Activated CD4-positive, alpha-beta T cell treated with anti-CD3 and anti-CD28 coated beads, Interleukin-2, amount 50 U/mL, for 24 hours (primary cell): ENCODE measurements at places on chromosomes 4 and X.

DNA sequence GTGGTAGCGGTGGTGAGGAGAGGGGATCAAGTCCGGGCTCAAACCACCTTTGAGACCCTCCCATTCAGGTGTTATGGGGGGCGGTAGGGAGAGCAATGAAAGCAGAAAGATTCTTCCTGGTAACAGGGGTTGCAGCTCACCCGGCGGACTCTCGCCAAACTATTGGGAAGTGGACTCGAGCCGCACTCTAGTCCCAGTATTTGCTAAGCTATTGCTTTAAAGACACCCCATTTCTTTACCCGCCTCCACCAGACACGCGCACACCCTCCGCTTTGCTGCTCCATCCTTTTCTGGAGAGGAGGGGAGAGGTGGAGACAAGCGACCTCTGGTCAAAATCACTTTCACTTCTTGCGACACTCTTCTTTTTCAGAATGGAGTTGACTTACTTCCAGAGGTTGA is 625 bp upstream of the GABRA4 start:
- no peak for DNase-seq

DNA sequence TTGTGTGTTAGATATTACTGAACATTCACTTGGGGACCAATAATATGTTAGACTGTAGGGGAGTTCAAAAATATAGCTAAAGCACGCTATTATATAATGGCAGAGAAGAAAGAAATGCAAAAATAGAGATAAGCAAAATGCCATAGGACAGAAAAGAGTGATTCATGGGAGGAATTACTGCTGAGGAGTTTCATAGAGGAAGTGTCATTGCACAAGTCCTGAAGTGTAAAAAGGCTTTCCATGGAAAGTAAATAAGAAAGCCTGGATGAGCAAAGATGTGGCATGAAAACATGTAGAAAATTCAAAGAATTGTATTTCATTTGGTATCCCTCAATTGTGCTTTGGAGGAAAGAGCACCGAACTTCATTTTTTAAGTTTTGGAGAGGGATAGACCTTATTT is 14.5 kb downstream of the HMGB2 start:
- no peak for DNase-seq

DNA sequence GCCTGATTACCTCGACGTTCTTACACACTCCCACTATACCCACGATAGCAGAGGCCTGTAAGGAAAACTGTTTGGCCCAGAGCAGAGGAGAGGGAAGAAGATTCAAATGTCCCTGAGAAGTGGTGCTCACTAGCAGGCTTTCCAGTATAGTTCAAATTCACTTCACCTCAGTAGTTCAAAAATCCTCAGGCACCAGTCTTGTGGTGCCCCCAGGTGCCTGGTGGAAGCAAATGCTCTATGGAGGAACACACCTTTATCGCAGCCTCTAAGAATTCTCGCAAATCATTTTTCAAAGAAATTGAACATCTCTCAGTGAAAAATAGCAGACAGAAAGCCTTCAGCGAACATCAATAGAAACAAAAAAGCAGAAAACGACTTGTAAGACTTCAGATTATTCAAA is 12.2 kb upstream of the MTMR1 start:
- no peak for DNase-seq

DNA sequence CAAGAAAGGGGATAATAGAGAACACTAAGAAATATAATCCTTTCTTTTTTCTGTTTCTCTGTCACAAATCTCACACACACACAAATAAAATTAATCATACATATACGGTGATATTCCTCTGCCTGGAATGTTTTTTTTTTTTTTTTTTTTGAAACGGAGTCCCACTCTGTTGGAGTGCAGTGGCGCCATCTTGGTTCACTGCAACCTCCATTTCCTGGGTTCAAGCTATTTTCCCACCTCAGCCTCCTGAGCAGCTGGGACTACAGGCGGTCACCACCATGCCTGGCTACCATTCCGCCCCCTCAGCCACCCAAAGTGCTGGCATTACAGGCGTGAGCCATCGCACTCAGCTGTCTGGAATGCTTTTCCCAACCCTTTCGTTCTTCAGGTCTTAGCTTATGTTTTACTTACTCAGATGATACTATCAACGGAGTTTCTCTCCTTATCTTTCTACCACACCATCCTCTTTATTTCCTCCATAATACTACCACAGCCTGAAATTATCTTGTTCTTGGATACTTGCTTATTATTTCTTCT is 69.3 kb downstream of the ANKRD17 start:
- DNase-seq: no peak

GRCh38 chrX:68440940-68441339 is 7.6 kb upstream of the OPHN1 start:
- DNase-seq: no peak

GRCh38 chr4:144649646-144650045 is 3.7 kb downstream of the HHIP start:
- DNase-seq: no peak

DNA sequence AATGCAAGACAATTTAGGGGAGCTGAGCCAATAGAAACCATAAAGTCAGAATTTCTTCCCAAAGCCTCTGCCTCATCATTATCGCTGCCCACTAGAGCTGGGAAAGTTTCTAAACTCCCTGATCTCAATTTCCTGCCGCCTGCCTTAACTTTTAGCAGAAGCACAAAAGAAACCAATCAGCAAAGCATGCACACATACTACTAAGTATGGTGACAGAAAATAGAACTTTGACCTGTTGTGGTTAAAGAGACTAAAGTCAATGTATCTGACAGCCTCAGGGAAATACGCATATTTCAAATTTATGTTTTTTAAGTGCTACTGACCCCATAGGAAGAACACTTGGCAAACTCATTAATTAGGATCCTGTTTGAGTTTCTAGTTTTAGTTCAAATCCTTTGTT is 10.1 kb downstream of the STK26 start:
- no peak for DNase-seq

DNA sequence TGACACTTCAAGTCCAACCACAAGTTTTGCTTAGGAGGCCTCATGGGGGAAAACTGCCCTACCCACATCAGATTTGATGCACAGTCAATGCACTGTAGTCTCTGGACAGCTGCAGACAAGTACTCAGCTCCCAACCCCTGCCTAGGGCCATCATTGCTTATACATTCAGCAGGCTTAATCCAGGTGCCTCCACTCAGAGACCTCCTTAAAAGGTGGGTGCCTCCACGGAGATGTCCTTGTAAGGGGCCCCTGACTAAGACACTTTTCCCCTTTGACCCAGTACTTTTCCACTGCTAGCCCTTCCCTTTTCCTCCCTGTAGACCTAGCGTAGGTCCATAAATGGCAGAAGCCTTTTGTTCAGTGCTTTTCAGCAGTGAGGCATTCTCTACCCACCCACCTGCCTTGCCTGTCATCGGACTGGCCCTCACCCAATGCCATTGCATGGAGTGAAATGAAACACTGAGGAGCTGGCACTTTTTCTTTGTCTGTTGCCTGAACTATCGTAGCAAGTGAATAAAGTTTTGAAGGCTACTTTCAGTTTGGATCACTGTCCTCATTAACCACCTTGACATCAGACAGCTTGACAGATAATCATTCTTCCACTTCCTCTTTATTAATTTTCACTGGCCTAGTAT is 23.8 kb upstream of the PLK4 start:
- no peak for DNase-seq

DNA sequence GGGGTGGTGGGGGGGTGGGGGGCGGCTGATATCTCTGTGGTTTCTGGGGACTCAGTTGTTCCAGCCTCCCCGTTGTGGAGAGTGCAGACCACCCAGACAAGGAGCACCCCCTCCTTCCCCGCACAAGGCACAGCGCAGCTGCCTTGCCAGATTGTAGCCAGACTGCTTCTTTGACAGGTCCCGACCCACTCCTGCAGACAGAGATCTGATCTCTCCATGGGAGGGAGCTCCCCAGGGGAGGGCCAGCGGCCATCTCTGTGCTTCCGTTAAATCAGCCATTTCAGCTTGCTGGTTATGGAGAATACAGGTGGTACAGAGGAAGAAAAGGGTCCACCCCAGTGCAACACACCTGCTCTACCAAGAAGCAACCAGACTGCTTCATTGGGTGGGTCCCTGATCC is 80.8 kb downstream of the FGF16 start:
- DNase-seq: no peak

DNA sequence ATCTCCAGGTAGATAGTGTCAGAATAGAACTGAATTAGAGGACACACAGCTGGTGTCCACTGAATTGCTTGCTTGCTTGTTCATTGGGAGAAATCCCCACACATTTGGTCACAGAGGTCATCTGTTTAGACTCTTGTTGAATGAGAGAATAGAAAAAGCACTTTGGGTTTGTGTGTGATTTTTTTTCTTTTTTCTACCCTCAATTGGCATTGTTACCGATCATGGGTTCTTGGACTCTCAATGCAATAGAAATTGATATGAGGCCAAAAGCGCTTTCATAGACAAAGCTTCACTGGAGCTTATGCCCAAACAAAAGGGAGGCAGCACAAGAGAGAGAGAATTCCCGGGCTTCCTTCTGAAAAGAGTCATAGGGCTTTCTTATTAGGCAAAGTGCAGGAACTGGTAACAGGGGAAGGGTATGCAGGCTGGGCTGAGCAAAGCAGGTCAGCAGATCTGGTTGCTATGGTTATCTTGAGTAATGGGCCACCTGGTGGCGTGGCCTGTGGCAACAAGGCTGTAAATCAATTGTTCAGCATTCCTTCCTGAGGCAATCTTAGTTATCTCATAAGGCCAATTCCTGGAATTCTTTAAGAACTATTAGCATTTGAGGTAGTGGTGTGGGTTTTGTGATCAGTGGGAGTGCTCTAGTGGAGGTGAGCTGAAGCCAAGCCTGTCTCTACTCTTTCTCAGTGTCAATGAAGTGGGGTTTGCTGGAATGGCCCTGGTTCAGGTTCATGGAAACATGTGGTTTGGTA is 5.3 kb upstream of the GPR82 start:
- no peak for DNase-seq

DNA sequence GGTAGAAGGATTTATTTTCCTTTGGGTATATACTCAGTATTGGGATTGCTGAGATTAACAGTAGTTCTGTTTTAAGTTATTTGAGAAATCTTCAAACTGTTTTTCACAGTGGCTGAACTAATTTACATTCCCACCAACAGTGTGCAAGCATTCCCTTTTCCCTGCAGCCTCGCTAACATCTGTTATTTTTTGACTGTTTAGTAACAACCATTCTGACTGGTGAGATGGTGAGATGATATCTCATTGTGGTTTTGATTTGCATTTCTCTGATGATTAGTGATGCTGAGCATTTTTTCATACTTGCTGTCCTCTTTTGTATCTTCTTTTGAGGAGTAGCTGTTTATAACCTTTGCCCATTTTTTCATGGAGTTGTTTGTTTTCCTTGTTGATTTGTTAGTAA is 457.8 kb downstream of the TRAM1L1 start:
- no peak for DNase-seq

DNA sequence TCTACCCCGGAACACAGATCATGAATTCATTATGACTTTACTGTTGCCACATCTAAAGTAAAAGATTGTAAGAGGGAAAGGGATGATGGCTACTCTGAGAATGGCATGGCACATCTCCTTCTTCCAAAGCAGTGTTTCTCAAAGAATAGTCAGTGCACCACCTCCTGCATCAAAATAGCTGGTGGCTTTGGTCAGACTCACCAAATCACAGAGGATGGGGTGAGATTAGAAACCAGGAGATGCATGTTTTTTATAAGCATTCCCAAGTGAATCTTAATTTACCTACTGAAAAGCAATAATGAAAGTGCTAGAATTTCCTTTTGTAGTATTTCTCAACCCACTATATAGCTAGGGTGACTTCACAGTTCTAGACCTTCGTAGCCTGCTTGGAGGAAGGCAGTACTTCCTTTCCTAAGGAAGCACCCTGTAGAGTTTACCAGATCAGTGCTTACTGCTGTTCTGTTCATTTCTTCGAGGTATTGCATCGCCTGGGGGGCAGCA is 340.8 kb upstream of the KLF3 start:
- no peak for DNase-seq

- DNase-seq: no peak
Measured at GRCh38 chr4:177687117-177687516, 244.9 kb upstream of the AGA start.

DNA sequence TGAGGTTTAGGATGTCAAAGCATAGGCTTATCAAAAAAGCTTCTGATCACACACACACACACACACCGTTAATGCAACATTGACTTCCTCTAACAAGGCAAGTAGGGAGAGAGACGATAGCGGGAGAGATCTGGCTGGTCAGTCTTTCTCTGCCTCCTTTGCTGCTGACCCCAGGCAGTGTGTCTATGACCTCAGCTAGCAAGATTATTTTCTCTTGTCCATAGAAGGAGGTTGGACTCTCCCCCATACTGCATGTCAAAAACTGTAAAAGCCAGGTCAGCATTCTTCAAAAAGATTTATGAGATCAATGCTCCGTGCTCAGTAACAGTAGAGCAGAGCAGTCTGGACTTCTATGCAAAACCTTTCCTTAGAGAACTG is 63.5 kb upstream of the PGM2 start:
- DNase-seq: no peak

DNA sequence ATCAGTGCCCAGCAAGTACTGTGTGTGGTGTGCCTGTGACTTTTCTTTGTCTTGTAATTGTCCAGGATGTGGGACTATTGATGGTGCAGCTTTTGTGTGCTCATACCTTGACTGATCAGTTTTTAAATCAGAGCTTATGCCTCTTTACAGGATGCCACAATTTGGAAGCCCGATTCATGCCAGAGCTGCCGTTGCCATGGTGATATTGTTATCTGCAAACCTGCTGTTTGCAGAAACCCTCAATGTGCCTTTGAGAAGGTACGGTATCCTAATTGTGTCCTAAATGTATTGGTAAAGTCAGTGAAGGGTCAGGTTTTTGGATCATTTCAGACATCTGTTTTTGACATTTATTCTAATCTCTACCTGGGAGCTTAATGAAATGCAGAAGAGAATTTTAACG is 180.2 kb downstream of the FRAS1 start:
- DNase-seq: no peak

- DNase-seq: no peak
Measured at GRCh38 chrX:134542485-134542884, 82.5 kb downstream of the HPRT1 start.

GRCh38 chr4:123133397-123134050 is 211.1 kb upstream of the NUDT6 start:
- DNase-seq: no peak

- no peak for DNase-seq
Measured at GRCh38 chr4:111070390-111070789, 447.5 kb upstream of the PITX2 start.

DNA sequence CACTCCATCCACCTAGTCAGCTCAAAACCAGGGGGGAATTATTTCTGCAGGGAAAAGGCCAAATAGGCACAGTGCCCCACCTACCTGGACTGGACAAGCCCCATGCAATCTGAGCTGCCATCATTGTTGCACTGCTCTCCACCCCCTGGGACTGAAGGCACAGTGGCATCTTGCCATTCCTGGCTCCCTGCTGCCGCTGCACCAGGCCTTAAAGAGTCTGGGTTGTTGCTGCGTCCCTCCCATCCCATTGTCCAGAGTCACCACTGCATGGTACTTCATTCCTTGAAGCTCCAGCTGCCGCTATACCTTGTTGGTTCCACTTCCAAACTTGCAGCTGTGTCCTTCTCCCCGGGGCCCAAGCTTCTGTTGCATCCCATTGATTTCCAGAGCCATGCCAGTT is 629.7 kb downstream of the STIM2 start:
- no peak for DNase-seq

GRCh38 chr4:21195682-21196081 is 495.4 kb downstream of the PACRGL start:
- no peak for DNase-seq
